ENCODE measurements at places on chromosomes 2 and 18.
A peak's percentile ranks its signal among the peaks of the same experiment; 100 is the strongest.

DNA sequence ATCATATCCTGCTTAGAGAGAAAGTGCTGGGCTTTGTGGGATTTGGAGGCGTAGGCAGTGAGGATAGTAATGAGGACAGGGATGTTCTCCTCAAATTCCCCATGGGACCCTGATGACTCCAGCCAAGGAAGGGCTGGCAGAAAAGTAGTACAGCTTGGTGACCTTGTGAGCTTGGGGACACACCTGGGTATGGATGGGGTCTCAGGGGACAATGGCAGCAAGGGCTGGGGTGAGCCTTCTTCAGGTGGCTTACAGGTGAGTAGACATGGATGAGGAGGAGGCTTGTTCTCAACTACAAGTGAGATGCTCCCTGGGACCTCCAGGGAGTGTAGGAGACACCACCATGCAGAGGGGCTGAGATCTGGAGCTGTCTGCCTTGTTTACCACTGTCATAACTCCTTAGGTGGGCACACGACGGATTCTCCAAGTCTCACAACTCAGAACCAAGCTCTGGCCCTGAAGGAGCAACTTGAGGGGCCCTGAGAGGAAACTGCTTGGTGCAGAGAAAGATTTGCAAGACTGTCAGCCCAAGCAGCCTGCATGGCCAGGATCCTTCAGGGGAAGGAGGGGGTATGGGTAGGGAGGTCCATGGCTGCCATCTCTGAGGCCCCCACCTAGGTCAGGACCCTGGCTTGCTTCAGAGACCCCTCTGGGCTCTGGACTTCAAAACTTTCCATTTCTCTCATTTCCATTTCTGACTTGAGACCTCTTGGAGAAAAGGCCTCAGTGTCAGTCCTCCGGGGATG, 262.8 kb downstream of the DYSF start:
- no peak for DNase-seq

GRCh38 chr2:95301876-95302641, 4.9 kb downstream of the KCNIP3 start:
- DNase-seq = no peak

DNA sequence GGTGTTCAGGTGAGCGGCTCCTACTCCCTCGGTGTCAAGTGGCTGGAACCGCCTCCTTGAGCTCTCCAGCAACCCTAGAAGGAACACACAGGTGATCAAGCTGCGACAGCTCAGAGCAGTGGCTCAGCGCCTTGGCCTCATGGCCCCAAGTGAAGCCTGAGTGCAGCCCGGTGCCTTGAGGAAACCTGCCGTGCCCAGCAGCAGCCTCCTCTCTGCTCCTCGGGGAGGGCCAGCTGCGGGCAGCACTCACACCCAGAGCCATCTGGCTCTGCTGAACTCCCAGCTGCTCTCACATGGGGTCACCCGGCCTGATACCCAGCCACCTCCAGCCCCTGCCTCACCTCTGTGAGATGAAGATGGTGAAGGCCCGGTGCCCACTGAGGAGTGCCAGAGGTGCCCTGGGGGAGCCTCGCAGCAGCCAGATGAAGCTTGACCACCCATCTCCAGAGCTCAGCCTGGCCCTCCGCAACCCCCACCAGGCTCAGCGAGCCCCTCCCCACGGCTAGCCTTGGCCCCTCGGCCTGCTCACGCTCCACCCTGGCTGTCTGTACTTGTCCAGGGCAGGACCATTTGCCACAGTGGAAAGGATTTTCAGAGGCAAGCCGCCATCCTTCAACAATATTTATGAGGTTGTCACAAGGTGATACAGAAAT, 70.6 kb upstream of the RAB6C start:
- no peak for DNase-seq

- no peak for DNase-seq
Observed at GRCh38 chr18:54327818-54328217, 29.8 kb downstream of the STARD6 start.

- peak; percentile 60 for DNase-seq
Observed at GRCh38 chr18:46104128-46104911, at the start of gene HAUS1. HAUS1 (plus strand) TSS chr18:46104385; CDS start chr18:46104412, 27 bp downstream.

GRCh38 chr2:6578416-6578815, 287.3 kb downstream of the CMPK2 start:
- no peak for DNase-seq

DNA sequence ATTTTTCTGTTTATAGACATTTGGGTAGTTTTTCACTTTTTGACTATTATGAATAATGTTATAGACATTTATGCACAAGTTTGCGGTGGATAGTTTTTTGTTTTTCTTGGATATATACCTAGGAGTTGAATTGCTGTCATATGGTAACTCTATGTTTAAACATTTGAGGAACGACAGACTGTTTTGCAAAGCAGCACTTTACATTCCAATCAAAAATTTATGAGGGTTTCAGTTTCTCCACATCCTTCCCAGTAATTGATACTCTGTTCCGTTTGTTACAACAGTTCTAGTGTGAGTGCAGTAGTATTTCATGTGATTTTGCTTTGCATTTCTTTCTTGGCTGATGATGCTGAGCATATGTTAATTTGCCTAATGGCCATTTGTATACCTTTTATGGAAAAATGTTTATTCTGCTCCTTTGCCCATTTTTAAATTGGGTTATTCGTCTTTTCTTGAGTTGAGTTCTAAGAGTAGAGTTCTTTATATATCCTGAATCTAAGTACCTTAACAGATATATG, 617.3 kb upstream of the LRATD1 start:
- peak; percentile 1 for DNase-seq

DNA sequence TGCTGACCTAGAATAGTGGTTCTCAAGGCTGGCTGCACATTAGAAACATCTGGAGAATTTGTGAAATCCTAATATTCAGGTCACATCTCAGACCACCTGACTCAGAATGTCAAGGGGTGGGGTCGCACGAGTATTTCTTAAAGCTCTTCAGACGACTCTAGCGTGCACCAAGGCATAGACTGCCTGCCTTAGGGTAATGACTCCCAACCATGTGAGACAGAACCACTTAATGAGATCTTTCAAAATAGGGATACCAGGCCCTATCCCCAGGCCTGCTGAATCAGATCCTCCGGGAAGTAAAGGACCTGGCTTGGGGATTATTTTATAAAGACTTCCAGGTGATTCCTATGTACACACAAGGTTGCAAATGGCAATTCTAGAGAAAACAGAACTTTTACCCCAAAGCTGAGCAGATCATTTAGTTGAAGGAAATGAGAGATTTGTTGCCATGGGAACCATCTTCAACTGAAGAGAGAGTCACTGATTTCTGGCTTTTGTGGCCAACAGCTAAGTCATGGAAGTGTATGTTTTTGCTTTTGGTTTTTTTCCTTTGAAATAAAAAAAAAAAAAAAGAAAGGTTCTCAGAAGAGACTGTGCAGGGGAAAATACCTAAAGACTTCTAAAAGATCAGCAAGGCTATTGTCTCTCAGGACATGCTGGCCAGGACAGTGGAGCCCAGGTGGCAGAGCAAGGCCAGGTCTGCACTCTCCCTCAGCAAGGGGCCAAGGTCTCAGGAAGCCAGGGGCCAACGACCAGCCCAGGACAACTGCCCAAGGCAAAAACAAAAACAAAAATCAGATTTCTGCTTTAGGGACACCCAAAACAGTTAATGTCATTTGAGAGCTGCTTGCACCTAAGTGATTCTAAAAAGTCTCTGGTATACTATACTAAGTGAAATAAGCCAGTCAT, 15.3 kb upstream of the LOXHD1 start:
- DNase-seq = no peak

GRCh38 chr2:11677136-11678055, 7.4 kb upstream of the NTSR2 start:
- no peak for DNase-seq

DNA sequence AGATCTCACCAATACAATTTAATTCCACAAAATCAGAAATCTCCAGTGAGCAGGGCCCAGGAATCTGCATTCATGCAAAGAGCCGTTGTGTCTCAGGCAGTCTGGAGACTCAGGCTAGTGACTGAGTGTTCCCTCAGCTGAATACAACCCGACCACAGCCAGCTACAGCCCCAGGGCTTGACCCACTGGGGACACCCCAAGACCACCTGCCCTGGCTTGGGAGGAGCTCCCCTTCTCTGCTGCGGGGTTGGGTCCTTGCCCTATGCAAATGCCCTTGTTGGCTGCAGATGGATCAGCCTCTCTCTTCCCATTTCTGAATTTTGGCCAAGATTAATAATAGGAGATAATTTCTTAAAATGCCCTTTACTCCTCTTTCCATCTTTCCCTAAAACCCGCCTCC, 157.7 kb downstream of the TWIST2 start:
- no peak for DNase-seq

DNA sequence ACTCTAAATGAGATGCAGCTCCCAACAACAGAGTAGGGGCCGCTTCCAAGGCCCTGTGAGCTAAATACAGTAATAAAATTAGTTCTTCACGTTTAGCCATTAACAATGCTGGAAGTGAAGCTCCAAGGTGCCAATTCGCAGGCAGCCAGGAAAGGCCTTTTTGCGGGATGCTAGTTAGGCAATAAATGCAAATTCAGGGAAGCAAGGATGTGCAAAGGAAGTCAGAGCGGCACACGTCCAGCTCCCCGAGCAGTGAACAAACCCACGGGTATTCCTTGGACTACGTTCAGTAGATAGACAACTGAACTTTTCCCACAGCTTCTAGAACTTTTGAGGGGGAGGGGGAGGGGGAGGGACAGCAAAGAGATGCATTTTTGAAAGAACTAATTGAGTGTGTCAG, 6.9 kb downstream of the ZNF516 start:
- no peak for DNase-seq

DNA sequence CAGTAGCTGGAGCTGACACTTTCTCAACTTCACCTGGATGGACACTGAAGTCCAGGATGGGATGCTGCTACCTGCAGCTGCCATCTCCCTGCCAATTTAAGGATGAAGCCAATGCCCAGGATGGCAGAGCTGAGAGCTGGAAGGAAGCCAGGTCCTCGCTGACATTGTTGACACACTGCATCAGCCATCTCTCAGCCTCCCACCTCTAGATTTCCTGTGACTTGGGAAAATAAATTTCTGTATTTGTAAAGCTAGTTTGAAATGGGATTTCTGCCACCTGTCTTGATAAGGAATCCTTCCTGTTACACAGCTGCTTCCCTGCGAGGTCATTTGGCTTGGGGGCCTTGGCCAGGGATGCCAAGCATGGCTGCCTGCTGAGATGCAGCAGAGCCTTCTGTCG, 43.5 kb downstream of the KCTD1 start:
- DNase-seq = no peak

DNA sequence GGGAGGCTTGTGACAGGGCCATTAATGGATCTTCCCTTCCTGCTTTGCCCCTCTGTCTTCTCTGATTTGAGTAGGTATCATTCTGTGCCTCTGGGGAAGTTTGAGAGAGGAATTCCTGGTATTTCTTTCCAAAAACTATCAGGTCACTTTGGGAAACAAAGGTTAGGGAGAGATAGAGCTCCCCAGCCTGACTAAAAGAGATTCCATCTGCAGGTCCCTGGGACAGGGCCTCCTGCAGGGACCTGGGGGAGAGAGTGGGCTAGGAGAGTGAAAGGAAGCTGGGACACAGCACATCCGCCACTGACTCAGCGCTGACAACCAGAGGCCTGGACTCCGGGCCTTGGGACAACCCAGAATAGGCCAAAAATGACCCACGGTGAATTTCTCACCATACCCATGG, 6.4 kb downstream of the GALNT14 start:
- DNase-seq = no peak
